Activated gamma-delta T cell (primary cell): ENCODE measurements at places on chromosomes 1 and 21.

DNA sequence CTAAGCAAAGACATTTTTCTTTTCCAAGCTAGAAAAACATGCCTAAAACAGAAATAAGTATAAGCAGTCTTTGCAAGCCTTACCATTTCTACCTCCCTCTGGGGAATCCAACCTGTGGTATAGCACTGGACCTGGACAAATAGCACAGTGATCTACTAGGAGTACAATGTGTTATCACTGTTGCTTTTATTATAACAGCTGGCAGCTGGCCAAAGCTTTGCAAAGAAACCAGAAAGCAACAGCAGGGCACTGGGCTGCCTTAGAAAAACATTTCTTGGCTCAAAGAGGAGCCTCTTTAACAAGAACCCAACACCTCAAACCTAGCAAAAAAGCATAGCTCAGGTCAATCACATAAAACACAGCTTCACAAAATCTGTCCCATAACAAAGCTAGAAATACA is 294.5 kb upstream of the GREM2 start:
- DNase-seq, result no peak

- no peak for DNase-seq
Measured at GRCh38 chr1:197896301-197896700, 6.1 kb upstream of the C1orf53 start.

DNA sequence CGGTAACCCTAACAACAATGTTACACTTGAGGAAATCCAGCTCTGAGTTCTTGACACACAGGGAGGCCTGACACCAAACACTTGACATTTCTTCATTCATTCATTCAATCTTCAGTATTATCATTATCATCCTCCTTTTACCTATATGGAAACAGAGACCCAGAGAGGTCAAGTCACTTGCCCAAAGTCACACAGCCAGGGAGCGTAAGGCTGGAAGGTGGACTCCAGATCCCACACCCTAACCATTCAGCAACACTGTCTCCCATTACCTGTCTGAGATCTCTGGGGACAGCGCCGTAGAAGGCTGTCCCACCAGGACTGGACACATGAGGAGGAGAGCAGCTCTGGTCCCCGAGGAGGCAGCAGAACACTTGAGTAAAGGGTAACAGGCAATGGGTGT is 101.4 kb downstream of the SYF2 start:
- DNase-seq, result no peak

GRCh38 chr1:22338071-22338765 is 113.4 kb upstream of the ZBTB40 start:
- no peak for DNase-seq

GRCh38 chr1:222454186-222454585 is 93.7 kb downstream of the HHIPL2 start:
- no peak for DNase-seq

DNA sequence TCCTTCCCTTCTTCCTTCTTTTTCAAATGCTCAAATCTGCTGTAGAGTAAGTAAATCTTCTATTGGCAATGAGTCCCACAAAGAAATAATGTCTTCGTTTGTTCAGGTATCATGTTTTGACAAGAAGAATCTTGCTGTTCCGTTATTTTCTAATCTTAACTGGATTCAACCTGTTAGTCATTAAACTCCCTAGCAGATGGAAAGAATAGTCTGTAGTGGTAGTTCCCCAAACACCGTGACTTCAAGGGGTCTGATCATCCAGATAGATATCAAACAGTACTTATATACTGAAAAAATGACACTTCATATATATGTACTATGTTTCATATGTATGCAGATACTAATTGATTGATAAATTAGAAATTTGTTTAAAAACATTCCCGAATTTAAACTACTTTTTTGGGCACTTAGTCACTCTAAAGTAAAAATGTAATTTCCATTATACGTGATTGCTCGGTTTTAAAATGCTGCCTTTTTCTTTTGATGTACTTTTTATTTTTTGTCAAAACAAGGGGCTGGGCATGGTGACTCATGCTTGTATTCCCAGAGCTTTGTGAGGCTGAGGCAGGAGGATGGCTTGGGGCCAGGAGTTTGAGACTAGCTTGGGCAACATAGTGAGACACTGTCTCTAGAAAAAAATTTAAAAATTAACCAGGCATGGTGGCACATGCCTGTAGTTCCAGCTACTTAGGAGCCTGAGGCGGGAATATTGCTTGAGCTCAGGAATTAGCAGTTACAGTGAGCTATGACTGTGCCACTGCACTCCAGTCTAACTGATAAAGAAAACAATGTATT is 335.7 kb upstream of the SNX7 start:
- DNase-seq, result no peak

DNA sequence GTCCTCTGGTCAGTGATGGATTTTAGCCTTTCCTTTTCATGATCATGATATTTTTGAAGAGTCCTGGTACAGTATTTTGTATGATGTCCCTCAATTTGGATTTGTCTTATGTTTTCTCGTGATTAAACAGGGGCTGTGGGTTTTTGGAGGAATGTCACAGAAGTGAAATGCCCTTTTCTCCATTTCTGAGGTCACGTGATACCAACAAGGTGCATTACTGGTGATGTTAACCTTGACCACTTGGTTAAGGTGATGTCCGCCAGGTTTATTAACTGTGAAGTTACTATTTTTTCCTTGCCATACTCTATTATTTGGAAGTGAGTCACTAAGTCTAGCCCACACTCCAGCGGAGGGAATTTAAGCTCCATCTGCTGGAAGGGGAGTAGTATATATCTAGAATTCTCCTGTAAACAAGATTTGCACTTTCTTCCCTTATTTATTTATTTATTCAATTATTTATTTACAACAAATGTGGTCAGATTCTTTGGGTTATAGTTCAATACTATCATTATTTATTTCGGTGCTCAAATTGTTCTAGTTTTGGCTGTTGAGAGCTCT is 123.4 kb downstream of the HIVEP3 start:
- DNase-seq, result no peak

DNA sequence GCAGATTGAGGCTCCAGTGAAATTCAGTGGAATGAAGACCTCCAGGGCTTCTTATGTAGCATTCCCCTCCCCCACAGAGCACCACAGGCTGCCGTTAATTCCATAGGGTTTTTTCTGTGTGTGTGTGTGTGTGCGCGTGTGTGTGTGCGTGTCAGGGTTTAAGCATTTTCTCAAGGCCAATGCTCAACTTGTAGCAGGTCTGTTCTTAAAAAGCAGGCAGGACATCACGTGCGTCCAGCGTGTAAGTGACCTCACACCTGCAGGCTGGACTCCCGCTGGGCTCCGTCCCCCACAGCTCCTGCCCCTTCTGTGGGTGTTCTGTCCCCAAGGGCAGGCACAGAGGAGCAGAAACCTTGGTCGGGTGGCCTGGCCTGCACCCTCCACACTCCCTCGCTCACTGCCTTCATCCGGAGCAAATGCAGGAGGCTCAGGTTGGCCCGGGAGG is 5.3 kb downstream of the PRDM16 start:
- no peak for DNase-seq

DNA sequence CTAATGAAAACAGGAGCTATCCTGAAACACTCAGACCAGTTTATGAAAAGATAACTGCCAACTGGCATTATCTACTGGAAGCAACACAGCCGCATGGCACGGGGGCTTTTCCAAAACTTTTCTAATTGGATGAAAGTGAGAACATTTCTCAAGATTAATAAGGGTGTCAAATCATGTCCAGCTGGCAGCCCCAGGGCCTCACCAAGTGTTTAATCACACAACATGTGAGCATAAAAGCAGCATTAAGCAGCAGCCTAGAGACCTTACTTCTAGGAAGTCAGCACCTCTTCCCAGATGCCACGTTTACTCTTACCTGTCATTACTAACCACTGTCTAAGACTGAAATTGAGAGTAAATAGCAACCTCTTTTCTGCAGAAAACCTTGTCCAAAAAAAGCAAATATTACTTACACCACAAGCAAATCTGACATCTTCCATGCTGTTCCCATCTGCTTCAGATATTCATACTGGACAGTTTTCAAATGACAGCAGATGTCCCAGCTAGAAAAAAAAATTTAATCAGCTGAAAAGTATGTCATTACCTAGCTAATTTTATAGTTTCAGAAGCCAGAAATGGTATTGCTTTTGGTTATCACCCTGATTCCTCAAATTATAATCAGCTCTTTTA is 341.5 kb upstream of the ZP4 start:
- DNase-seq, result no peak

GRCh38 chr1:40305451-40305850 is 11.6 kb downstream of the COL9A2 start:
- DNase-seq, result no peak

GRCh38 chr21:40070871-40071270 is 203.6 kb downstream of the PCP4 start:
- DNase-seq, result no peak

DNA sequence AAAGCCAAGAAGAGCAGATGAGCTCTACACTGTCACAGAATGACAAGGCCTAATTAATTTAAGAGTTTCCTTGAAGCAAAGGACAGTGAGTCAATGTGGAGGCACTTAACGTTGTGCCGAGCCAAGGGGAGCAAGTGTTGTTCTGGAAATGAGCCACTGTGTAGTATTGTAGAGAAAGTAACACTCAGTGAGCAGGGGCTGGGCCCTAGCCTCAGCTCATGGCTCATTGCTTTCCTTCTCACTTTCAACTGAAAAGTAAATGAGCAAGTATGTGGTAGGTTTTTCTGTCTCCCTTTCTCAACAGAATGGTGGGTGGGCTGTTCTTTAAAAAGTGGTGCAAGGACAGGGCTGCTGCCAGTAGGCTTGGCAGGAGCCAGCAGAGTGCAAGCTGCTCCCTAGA is 11.8 kb upstream of the KIAA0040 start:
- no peak for DNase-seq

DNA sequence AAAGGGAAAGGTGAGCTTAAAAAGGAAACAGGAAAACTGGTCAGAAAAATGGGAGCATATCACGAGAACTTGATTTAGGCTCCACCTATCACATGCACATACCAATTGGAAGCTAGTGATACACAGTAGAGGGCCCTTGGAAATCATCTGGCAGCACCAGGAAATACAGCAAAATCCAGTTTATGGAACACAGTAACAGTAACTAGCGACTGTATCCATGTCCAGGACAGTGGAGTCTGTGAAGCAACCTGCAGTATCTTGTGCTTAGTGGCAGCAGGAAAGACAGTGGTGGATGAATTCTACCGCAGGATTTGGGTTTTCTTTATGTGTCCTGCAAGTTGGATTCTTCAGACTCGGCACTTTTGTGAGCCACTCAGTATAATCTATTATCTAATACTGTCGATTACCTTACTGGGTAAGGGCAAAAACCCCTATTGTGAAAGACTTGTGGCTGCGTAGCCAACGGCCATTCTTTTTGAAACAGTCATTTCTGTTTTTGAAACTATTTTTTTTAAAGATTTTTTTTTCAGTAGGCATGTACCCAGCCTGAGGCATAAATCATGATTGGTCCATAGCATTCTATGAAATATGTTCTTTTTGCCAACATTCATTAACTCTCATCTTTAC is 1.6 kb upstream of the KDM4A start:
- DNase-seq, result no peak

- DNase-seq, result no peak
Measured at GRCh38 chr21:41883582-41883981, 4.4 kb upstream of the PRDM15 start.

- DNase-seq, result no peak
Measured at GRCh38 chr1:10272274-10272673, 61.9 kb downstream of the KIF1B start.

- no peak for DNase-seq
Measured at GRCh38 chr1:68725001-68725752, 228.3 kb upstream of the DEPDC1 start.

DNA sequence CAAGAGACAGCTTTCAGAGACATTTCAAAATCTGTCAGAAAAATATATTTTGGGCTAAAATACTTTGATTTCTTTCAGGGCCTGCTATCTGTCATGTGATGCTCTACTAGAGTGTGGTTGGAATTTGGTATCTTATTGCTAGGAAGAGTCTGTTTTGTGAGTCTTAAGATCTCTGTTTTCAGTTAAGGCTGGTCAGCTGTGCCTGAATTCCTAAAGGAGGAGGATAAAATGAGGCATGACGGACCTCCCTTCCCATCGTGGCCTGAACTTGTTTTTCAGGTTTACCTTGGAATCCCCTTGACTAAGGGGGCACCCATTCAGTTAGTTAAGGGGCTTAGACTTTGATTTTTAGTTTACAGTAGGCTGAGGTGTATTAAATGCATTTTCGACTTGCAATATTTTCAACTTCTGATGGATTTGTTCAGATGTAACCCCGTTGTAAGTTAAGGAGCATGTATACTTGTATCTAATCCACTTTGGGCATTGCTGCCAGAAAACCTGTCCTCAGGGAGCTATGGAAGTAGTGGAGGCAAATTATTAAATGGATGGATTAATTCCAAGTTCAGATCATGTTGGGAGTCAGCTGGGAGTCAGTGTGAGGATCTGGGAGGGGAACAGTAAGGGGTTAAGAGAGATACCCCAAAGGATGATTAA is 18.3 kb downstream of the CAPN2 start:
- no peak for DNase-seq

DNA sequence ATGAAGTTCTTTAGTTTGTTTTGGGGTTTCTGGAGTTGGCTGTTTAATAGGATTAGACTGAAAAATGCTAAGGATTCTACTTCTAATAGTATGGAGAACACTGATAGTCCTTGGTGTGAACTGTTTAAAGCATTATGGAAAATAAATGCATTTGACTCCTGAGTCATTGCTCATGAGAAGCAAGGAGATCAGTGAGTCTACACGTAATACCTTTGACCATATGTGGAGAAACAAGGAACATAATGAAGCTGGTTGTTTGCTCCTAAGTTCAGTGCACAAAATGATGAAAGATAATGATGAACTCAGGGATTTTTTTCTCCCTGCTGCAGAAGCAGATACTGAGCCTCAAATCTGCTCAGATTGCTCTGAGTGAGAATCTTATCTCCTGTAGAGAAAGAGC is 158.9 kb upstream of the COL11A1 start:
- DNase-seq, result no peak

DNA sequence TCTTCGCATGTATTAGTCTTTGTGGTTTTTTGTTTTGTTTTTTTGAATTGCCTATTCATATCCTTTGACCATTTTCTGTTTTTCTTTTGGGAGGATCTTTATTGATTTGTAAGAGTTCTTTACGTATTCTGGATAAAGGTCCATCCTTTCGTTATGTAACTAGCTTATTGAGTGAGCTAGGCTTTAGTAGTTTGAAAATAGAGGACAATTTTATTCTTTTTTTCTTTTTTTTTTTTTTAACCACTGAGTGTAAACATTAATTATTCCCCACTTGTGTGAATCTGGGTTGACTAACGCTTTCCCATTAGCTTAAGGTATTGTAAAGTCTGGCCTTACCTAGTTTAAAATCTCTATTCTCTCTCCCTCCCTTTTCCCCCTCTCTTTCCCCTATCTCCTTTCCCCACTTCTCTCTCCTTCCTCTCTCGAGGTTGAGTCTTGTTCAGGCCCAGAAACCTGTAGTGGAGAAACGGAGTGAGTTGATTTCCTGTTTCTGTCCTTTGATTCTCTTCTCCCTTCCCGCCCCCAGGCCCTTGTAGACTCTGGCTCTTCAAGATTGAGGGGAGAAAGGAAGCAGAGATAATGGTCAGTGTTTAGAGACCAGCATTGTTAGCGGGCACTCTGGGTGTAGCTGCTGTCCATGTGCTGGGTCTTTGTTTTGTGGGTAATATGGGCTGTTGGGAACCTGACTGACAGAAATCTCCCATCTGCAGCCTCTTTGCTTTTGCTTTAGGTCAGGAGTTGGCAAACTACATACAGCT is 1.5 kb downstream of the MORC3 start:
- no peak for DNase-seq
